ENCODE measurements at places on chromosomes 7 and 10.

DNA sequence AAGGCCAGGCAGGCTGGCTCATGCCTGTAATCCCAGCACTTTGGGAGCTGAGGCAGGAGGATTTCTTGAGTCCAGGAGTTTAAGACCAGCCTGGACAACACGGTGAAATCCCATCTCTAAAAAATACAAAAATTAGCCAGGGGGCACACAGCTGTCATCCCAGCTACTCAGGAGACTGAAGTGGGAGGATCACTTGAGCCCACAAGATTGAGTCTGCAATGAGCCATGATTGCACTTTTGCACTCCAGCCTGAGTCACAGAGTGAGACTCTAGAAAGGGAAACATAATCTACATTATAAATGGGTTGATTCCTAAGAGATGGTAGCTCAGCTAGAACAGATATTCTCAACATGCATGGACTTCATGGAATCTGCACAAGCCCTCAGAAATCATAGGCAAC lies 6.3 kb upstream of the LIPF start:
- no peak for DNase-seq

DNA sequence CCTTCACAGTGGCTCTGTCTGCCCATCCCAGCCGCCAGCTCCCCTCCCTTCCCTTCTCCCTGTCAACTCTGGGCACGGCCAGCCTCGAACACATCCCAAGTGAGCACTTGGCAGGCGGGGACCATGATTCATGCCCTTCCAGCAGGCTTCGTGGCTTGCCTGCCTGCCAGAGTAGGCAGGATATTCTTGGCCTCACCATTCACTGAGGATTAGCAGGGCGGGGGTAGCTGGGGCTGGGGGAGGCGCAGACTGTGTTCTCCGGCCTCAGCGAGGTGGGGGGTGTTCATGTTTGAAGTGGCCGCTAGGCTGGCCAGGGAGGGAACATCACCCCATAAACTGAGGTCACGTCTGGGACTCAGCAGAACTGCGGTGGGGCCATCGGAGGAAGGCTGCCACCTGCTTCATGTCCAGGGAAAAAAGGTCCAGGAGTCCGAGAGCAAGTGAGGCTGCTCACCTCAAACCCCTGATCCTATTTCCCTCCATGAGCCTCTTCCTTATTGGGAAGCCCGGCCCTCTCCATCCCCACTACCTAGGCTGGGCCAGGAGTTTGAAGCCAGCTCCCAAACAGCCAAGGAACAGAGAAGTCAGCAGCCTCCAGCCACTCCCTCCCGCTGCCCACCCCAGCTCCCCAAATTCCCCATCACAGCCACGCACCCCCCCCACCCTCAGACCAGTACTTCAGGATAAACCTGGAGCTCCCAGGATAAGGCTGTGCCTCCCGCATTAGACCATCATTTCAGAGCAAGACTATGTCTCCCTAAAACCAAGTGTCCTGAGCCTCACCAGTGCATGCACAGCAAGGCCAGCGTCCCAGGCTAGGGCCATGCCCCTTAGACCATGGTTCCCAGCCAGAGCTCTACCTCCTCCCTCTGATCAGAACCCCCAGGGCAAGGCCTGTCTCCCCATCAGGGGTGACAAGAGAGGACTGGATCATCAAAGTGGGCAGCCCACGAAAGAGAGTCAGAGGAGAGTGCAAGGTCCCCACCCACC lies 42.8 kb upstream of the RABGEF1 start:
- DNase-seq: no peak

DNA sequence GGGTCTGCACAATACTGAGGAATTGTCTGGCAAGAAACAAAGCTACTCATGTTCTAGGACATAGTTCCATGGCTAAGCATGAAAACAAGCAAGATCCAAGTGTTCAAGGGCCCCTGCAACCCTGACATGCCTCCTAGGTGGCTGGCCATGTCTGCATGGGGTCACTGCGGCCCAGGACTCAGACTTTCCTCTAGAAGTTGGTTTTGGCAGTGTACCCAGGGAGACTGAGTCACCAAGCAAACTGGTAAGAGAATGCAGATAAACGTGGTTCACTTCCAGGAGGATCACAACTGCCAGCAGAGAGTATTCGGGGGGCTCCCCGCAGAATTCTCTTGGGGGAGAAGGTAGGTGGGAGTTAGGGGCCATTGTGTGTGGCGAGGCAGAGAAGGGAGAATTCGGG lies 7.4 kb upstream of the PFKFB3 start:
- DNase-seq: no peak

GRCh38 chr10:120931423-120931822 lies 80.3 kb downstream of the WDR11 start:
- DNase-seq: no peak

- no peak for DNase-seq
Observed at GRCh38 chr10:24115403-24115802, 93.5 kb upstream of the KIAA1217 start.

- DNase-seq: no peak
Observed at GRCh38 chr10:78717200-78717599, 351.6 kb upstream of the ZMIZ1 start.

- no peak for DNase-seq
Observed at GRCh38 chr7:102192790-102193189, 93.9 kb upstream of the SH2B2 start.

DNA sequence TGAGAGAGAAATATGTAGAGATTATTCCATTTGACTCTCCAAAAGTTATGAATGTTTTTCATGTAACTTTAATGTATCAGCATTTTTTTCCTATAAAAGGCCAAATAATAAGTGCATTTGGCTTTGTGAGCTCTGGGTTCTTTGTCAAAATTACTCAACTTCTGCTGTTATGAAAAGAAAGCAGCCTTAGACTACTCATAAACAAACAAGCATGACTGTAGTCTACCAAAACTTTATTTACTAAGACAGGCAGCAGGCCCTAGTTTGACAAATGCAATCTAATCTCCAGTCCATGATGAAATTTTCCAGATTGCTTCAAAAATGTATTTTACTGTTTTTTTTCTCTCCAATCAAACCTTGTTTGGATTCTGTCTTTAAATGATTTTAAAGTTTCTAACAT lies 46.3 kb downstream of the MRPL32 start:
- DNase-seq: no peak

GRCh38 chr7:94748376-94748775 lies 92.4 kb upstream of the SGCE start:
- DNase-seq: no peak

DNA sequence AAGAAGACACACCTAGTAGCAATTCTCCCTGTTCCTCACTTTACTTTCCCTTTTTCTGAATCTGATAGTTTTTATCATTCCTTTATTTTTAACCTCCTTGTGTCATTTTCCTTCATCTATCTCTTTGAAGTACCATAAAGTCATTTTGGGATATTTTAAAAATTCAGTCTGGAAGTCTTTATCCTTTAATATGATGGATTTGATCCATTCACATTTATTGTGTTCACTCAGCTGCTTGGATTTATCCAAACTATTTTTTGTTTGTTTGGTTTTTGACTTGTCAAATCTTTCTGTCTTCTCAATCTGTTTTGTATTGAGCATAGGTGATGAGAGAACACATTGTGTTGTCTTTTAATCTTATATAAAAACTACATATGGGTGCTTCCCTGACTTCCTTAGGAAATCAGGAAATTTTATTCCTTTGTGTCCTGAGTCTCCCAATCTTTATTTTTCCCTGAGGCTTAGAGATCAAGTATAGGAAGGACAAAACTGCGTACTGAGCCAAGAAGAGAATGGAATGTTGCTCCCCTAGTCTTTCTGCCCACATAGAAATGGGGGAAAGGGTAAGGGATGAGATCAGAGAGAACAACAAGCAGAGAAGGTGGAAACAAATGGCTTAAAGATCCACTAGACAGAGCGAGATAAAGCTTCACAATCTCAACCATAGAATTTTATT lies 132.7 kb upstream of the HABP2 start:
- no peak for DNase-seq

- DNase-seq: peak; percentile 26
Observed at GRCh38 chr10:110009736-110010475, 2.1 kb downstream of the ADD3 start.

DNA sequence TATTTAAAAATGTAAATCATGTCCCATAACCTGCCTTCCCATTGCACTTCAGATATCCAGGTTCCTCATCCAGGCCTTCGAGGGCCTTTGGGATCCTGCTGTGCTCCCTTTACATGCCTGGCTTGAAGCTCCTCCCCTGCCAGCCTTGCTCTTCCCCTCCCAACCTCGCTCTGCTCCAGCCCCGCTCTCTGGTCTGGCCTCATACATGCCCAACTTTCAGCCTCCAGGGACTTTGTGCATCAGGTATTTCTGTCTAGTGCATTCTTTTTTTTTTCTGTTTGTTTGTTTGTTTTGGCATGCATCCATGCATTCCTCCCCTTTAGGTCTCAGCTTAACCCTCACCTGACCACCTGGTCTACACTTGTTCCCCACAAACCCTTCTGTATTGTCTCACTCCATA lies 160.3 kb downstream of the SNX10 start:
- DNase-seq: no peak

GRCh38 chr10:58300676-58301075 lies 31.7 kb downstream of the CISD1 start:
- DNase-seq: no peak

- DNase-seq: no peak
Observed at GRCh38 chr10:12432402-12433189, 83.2 kb downstream of the CAMK1D start.

DNA sequence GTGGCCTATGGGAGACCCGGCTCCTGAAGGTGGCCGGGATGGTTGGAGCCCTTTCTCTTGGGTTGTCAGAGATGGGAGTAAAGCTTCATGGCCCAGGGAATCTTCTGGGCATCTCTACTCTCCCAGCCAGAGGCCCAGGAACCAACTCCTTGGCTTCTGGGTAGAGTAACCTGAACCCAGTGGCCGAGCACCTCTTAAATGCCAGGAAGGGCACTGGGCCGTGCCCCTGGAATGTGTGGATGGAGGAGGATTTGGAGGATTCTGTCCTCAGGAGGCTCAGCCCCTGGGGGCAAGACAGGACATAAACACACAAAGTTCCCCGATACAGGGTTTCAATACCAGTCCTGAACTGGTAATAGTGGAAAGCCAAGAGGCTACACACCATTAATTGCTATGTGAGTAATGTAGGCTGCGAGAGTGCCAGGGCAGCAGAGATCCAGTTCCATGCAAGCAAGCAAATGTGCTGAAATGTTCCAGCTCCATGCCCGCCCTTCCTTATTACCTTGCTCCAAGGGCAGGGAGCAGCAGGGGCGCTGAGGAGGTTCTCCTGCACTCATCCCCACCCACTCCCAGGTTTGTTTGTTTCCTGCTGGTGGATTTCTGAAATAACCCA lies 1.2 kb downstream of the PALD1 start:
- no peak for DNase-seq

GRCh38 chr10:97466755-97467154 lies 20.8 kb downstream of the ZDHHC16 start:
- DNase-seq: no peak

- DNase-seq: no peak
Observed at GRCh38 chr10:131996466-131997365, 15.0 kb upstream of the BNIP3 start.

DNA sequence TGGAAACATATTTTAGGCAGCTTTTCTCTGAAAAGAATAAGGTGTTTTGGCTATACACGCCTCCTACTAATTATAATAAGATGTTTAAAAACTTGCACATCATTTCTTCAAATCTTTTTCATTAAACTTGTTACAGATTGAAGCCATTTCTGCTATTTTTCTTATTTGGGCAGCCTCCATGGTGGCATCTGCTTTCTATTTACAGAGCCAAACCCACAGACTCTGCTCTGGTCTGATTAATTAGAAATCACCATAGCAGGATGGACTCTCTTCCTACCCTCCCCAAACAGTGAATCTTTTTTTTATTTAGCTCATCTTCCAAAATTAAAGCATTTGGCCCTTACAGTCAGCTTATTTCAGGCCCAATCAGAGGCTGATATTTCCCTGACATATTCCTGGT lies 85.7 kb upstream of the AOAH start:
- DNase-seq: no peak

GRCh38 chr7:30896783-30897637 lies 14.6 kb upstream of the AQP1 start:
- no peak for DNase-seq

DNA sequence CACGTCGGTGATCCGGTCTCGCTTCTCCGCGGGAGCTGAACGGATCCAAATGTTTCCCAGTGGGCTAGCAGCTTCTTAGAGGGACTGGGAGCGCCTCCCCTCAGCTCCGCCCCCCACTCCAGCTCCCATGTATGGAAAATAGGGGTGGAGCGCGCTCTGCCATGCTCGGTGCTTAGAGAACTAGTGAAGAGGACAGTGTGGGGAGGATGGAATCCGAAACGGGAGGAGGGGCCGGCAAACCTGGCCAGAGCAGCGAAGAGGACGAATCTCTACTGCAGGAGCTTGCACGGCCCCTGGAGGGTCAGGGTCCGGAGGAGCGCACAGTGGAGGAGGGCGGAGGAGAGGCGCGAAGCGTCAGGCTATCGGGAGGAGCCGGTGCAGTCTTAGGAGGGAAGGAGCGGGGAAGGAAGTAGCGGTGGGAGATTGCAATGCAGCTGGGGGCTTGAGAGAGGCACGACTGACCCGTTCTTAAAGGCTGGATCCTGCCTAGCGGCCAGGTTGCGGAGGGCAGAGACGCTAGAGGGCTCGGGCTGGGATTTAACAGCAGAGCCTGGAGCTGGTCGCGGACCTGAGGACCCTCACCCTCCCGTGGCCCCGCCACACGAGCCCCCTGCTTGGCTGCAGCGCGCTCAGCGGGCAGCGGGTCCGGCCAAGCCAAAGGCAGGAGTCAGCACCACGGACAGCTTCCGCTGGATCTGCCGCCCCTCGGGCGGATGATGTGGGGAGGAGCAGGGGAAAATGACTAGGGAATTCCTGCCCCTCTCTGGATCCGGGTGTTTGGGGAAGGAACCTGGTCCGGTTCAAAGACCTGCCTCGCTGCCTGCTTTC lies at the start of gene PRLHR:
Gene PRLHR (minus strand): TSS at position 51 of the 828 bp plus-strand sequence. CDS start 404 bp downstream, outside the sequence.
- DNase-seq: no peak

DNA sequence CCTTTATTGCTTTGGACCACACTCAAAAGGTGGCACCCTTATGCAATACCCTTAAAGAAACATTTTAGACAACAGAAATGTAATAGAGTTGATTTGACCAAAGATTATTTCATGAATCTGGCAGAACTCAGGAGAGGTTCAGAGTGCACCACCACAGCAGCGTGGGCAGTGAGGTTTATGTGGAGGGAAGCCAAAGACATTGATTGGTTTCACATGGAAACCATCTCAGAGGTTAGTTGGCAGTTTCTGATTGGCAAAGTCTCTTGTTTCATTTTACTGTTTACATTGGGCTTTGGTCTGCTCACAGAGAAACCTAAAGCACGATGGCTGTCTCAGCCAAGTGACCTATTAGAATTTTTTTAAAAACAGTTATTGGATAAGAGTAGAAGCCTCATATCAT lies 101.3 kb downstream of the SDHAF3 start:
- DNase-seq: no peak

DNA sequence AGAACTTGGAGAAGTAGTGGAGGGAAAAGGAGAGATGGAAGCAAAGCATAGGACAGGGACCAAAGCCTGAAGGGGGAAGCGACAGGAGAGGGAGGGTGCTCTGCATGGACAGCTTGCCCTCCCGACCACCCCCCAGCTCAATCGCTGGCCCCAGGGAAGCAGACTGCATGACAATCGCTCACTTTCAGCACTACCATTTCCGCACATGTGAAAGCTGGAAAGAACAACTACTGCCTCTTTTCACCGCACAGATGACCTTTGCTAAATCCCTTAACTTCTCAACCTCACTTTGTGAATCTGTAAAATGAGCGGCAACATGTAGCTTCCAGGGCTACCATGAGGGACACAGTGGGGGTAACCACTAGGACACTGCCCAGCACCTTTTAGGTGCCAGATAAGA lies 17.1 kb downstream of the VOPP1 start:
- DNase-seq: no peak
